ENCODE measurements at places on chromosomes 3 and 15. TPM values are rescaled to one million over a fixed set of nuclear protein-coding genes. Genes with fewer than 3 reads are reported as not detected.

DNA sequence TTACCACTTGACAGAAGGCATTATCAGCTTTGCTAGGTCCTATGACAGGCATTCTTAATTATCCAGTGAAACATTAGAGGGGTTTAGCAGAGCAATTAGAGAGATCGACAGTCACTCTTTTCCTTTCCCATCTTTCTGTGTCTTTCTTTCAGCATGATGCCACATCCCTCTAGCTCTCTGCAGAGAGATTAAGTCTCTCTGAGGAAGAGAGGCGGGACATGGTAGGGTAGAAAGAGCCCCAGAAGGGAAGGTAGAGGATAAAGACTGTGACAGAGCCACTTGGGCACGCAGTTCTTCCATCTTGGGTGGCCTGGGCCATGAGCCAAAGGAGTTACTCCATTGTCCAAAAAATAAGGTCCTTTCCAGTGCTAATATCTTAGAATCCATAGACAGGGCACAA, 55.8 kb downstream of the HHLA2 start:
- H3K4me3 ChIP-seq = no peak overlapping the region
- no peak overlapping the region for H3K27ac ChIP-seq
- no peaks in the 10 kb centered on the region for H3K36me3 ChIP-seq
- H3K4me1 ChIP-seq = no peaks in the 10 kb centered on the region
- H3K27me3 ChIP-seq = no peaks in the 10 kb centered on the region

DNA sequence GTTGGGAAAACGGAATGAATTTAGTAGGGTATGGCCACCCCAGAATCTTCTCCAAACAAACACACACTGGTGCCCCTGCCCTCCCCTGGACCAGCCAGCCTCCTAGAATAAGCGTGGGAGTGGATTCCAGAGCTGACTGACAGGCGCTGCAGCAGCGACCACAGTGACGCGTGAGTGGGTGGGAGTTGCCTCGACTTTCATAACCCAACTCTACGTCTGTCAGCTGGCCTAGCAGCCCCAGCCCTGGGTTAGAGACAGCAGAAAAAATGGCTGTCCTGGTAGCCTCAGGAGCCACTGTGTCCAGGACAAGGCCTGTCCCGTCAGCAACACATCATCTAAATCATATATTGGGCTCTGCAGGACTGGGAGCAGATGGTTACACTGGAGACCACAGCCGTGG, 10.0 kb downstream of the PLA2G4B start:
- peaks cover 5% of the 10 kb centered on the region for H3K36me3 ChIP-seq
- peaks cover 6% of the 10 kb centered on the region for H3K4me1 ChIP-seq
- no peaks in the 10 kb centered on the region for H3K27me3 ChIP-seq
- no peak overlapping the region for H3K27ac ChIP-seq
- H3K4me3 ChIP-seq = no peak overlapping the region

GRCh38 chr3:7322957-7323669, 462.2 kb downstream of the GRM7 start:
- no peaks in the 10 kb centered on the region for H3K27me3 ChIP-seq
- no peak overlapping the region for H3K27ac ChIP-seq
- no peak overlapping the region for H3K4me3 ChIP-seq
- H3K4me1 ChIP-seq = no peaks in the 10 kb centered on the region

- H3K4me1 ChIP-seq = no peaks in the 10 kb centered on the region
- no peaks in the 10 kb centered on the region for H3K36me3 ChIP-seq
- DNase-seq = no peak
- H3K27ac ChIP-seq = no peak overlapping the region
- peaks cover 16% of the 10 kb centered on the region for H3K27me3 ChIP-seq
Observed at GRCh38 chr3:39637807-39638206, 170.3 kb downstream of the MOBP start.

DNA sequence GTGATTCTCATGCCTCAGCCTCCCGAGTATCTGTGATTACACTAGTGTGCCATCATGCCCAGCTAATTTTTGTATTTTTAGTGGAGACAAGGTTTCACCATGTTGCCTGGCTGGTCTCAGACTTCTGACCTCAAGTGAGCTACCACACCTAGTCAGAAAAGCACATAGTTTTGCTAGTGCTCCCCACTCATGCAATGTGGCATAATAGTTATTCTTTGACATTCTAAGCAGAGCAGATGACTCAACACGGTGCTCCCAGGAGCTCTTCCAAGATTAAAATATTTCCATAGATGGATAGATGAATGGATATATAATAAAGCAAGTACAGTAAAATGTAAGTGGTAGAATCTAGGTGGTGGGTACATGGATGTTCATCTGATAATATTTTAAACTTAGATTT, 53.1 kb upstream of the GK5 start:
- H3K27me3 ChIP-seq = no peaks in the 10 kb centered on the region
- no peak for DNase-seq
- H3K27ac ChIP-seq = no peak overlapping the region
- no peak overlapping the region for H3K4me3 ChIP-seq
- H3K36me3 ChIP-seq = peaks cover 2% of the 10 kb centered on the region
- H3K4me1 ChIP-seq = peaks cover 19% of the 10 kb centered on the region

GRCh38 chr3:168659015-168659414, 563.3 kb upstream of the GOLIM4 start:
- no peak overlapping the region for H3K27ac ChIP-seq
- H3K4me1 ChIP-seq = no peaks in the 10 kb centered on the region
- H3K4me3 ChIP-seq = no peak overlapping the region
- H3K27me3 ChIP-seq = no peaks in the 10 kb centered on the region

DNA sequence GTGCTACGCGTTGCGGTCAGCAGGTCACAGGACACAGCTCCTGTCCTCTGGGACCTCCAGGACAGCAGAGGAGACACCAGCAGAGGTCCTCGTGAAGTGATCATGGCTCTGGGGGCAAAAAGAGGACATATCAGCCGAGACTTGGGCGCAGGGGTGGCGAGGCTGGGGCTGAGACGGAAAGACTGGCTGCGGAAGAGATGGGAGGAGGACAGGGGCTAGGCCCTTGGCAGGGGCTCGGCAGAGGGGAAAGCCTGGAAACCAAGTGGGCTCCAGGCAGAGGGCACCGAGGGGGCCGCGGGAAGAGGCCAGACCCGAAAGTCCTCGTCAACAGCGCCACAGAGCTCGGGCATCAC, 4.9 kb upstream of the CFAP100 start:
- peaks cover 80% of the 10 kb centered on the region for H3K27me3 ChIP-seq
- DNase-seq = no peak
- H3K4me3 ChIP-seq = no peak overlapping the region
- H3K27ac ChIP-seq = no peak overlapping the region
- H3K36me3 ChIP-seq = peaks cover 2% of the 10 kb centered on the region

DNA sequence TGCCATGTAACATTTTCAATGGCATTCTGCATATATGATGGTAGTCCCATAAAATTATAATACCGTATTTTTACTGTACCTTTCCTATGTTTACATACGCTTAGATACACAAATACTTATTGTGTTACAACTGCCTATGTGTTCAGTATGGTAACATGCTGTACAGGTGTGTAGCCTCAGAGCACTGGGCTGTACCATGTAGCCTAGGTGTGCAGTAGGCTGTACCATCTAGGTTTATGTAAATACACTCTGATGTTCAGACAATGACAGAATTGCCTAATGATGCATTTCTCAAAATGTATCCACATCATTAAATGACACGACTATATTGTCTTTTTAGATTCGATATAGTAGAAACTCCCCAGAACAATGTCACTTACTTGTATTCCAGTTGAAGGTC, 22.7 kb downstream of the CD80 start:
- H3K27ac ChIP-seq = no peak overlapping the region
- peaks cover 2% of the 10 kb centered on the region for H3K36me3 ChIP-seq
- H3K4me3 ChIP-seq = no peak overlapping the region
- no peak for DNase-seq

GRCh38 chr15:92130244-92130643, 263.4 kb upstream of the ST8SIA2 start:
- H3K27ac ChIP-seq = no peak overlapping the region
- H3K4me3 ChIP-seq = no peak overlapping the region
- peaks cover 11% of the 10 kb centered on the region for H3K4me1 ChIP-seq
- H3K36me3 ChIP-seq = peaks cover 33% of the 10 kb centered on the region

GRCh38 chr3:45560281-45560971, 34.1 kb upstream of the LIMD1 start:
- H3K27ac ChIP-seq = no peak overlapping the region
- no peaks in the 10 kb centered on the region for H3K27me3 ChIP-seq
- no peaks in the 10 kb centered on the region for H3K36me3 ChIP-seq
- peaks cover 5% of the 10 kb centered on the region for H3K4me1 ChIP-seq
- no peak overlapping the region for H3K4me3 ChIP-seq

DNA sequence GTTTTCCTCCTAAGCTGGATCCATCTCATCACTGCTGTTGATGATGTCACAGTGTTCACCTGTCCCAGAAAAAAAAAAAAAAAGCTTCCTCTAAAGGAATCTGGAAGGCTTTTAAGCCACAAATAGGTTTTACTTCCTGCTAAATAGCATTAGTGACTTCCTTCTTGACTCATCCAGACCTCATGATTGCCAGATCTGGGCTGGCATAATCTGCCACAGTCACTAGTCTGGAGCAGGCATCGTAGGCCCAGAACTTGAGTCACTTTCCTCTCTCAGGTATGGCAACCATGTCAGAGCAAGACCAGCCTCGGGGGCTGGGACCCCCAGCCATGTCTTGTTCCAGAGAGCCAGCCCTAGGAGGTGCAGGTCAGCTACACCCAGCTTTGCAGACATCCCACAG, 266.5 kb upstream of the CADM2 start:
- no peaks in the 10 kb centered on the region for H3K36me3 ChIP-seq
- no peaks in the 10 kb centered on the region for H3K4me1 ChIP-seq
- no peaks in the 10 kb centered on the region for H3K27me3 ChIP-seq
- DNase-seq = no peak
- no peak overlapping the region for H3K4me3 ChIP-seq
- H3K27ac ChIP-seq = no peak overlapping the region

- no peaks in the 10 kb centered on the region for H3K36me3 ChIP-seq
- H3K27ac ChIP-seq = no peak overlapping the region
- no peaks in the 10 kb centered on the region for H3K27me3 ChIP-seq
- no peaks in the 10 kb centered on the region for H3K4me1 ChIP-seq
- no peak overlapping the region for H3K4me3 ChIP-seq
Observed at GRCh38 chr3:65508750-65509422, 529.8 kb downstream of the MAGI1 start.

DNA sequence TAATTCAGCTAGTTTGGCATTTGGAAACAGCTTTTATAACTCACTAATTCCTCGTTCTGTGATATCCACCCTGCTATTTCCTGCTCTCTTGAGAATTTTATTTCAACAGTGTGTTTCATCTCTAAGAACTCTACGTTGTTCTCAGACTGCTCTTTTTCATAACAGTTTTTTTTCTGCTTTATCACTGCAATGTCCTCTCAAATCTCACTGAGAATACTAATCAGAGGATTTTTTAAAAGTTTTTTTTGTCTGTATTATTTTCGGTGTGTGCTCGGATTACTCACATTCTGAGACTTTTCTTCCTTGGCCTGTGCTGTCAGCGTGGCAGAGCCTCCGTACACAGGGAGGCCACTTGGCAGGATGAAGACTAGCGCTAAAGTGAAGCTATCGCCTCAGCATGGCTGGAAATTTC, 59.4 kb upstream of the NEO1 start:
- peaks cover 21% of the 10 kb centered on the region for H3K27me3 ChIP-seq
- H3K4me1 ChIP-seq = no peaks in the 10 kb centered on the region
- no peaks in the 10 kb centered on the region for H3K36me3 ChIP-seq
- H3K4me3 ChIP-seq = no peak overlapping the region

- no peak overlapping the region for H3K27ac ChIP-seq
- no peaks in the 10 kb centered on the region for H3K4me1 ChIP-seq
- no peaks in the 10 kb centered on the region for H3K27me3 ChIP-seq
- no peaks in the 10 kb centered on the region for H3K36me3 ChIP-seq
- no peak overlapping the region for H3K4me3 ChIP-seq
Observed at GRCh38 chr3:22231061-22231460, 480.1 kb upstream of the ZNF385D start.

DNA sequence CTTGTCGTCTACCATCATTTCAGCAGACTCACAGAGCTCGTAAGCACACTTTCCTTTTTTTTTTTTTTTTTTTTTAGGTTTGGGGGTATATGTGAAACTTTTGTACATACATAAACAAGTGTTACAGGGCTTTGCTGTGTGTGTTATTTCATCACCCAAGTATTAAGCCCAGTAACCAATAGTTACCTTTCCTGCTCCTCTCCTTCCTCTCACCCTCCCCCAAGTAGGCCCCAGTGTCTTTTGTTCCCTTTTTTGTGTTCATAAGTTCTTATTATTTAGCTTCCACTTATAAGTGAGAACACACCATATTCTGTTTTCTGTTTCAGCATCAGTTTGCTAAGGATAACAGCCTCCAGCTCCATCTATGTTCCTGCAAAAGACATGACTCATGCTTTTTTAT, 746.8 kb downstream of the GRM7 start:
- H3K27me3 ChIP-seq = no peaks in the 10 kb centered on the region
- no peak overlapping the region for H3K27ac ChIP-seq
- no peaks in the 10 kb centered on the region for H3K4me1 ChIP-seq
- no peak overlapping the region for H3K4me3 ChIP-seq
- no peak for DNase-seq

GRCh38 chr3:129756871-129757270, 136.6 kb downstream of the TMCC1 start:
- peaks cover 2% of the 10 kb centered on the region for H3K36me3 ChIP-seq
- no peak for DNase-seq
- peaks cover 8% of the 10 kb centered on the region for H3K4me1 ChIP-seq
- H3K27ac ChIP-seq = no peak overlapping the region
- no peak overlapping the region for H3K4me3 ChIP-seq

- H3K27me3 ChIP-seq = peaks cover 24% of the 10 kb centered on the region
- DNase-seq = no peak
- H3K36me3 ChIP-seq = peaks cover 7% of the 10 kb centered on the region
- H3K4me3 ChIP-seq = no peak overlapping the region
Observed at GRCh38 chr3:107394502-107394901, 17.3 kb downstream of the CCDC54 start.

The CCDC54 gene
- not detected for total RNA-seq

The TM4SF1 gene
- total RNA-seq = 0.83 TPM

The CCDC191 gene
- 6.8 TPM for total RNA-seq

The DPPA4 gene
- total RNA-seq = 0.21 TPM

The LRRIQ4 gene
- total RNA-seq = not detected

The EPHA6 gene
- not detected for total RNA-seq

The CHD2 gene
- 520 TPM for total RNA-seq

The CPN2 gene
- not detected for total RNA-seq

The CGNL1 gene
- not detected for total RNA-seq

The NR2E3 gene
- not detected for total RNA-seq

The CD200 gene
- total RNA-seq = 1.7 TPM

The GOLGB1 gene
- 66.9 TPM for total RNA-seq

The NRROS gene
- total RNA-seq = 15.5 TPM

Data from T-helper 17 cell (primary cell).